HEK293T (cell line): ENCODE measurements at places on chromosomes 6 and 20.
A peak's percentile ranks its signal among the peaks of the same experiment; 100 is the strongest.

DNA sequence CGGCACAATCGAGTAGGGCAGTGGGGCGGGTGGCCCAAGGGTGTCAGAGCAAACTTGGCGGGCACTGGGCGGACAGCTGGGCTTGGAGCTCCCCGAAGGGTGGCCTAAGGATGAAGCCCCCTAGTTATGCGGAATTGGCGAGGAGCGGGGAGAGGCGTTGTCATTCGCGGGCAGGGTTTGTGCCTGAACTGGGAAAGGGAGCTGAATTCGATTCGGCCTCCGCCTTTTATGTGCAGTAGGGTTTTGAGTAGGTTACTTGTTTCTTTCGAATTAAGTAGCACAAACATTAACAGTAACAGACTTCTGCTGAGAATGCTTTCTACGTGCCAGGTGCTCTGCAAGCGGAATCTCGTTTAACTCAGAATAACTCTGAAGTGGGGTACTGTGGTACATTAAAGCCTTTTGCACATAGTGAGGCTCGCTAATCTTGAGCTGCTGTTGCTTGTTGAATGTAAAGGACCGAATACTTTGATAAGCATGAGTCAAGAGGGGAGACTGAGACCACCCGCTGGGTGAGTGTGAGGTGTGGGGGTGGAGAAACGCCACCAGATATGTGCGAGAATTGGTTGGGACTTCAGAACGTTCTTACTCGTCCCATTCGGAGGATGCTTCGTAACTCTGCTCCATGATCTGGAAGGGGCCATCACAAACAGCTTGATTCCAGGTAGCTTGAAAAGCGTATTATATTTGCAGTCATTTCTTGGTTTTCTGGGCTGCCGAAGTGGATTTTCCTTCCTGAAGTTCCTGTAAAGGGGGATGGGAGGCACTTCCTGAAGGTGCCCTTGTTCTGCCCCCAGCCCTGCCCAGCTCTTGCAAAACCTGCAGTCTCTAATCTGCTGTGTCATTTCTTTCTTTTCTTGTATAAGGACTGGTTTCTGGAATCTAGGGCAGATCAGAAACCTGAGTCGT is 833 bp downstream of the RAB5IF start:
- DNase-seq: no peak

DNA sequence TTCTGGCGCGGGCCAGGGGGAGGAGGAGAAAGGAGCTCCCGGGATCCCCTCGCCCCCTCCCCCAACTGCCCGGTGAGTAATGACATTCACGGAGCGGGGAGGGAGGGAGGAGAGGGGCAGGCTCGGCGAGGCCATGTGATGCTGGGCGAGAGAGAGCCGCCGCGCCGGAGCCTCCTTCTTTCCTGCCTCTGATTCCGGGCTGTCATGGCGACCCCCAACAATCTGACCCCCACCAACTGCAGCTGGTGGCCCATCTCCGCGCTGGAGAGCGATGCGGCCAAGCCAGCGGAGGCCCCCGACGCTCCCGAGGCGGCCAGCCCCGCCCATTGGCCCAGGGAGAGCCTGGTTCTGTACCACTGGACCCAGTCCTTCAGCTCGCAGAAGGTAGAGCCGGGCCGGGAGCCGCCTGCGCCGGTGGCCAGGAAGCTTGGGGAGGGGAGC is at the start of gene GDAP1L1:
TSS of gene GDAP1L1 (plus strand) at position 178 of the 441 bp plus-strand sequence. CDS start at position 205, 27 bp downstream.
- DNase-seq: no peak

- no peak for DNase-seq
Observed at GRCh38 chr20:24081077-24081476, 92.5 kb upstream of the GGTLC1 start.

GRCh38 chr6:35727231-35727934 is 9.4 kb upstream of the ARMC12 start:
- peak; percentile 63 for DNase-seq

- DNase-seq: no peak
Observed at GRCh38 chr20:41769592-41770018, 151.4 kb upstream of the CHD6 start.

DNA sequence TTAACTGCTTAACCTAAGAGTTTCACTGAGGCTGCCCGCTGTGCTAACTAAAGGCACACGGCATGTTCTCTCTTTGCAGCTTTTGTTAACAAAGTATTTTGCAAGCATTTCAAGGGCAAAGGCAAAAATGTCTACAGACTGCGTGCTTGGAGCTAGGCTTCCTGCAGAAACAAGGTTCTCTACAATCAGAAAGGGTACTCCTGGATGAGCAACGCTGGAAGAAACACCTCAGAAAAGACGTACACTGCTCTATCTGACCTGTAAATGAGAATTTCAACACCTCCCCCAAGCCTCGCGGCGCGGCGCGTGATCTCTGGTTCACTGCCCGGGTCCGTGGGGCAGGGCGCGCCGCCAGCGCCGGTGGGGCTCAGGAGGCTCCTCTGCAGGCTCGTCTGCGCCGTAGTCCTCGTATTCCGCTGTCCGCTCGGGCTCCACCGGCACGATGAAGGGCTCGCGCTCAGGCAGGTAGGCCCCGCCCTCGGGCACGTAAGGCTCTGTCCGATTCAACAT is 120.9 kb downstream of the COL12A1 start:
- no peak for DNase-seq

- DNase-seq: no peak
Observed at GRCh38 chr6:170596426-170596825, 12.0 kb upstream of the PDCD2 start.

- DNase-seq: no peak
Observed at GRCh38 chr20:25848222-25848621, 151.6 kb upstream of the ZNF337 start.

GRCh38 chr6:156430386-156430785 is 346.8 kb upstream of the ARID1B start:
- DNase-seq: no peak

- DNase-seq: no peak
Observed at GRCh38 chr6:157468054-157468453, 87.1 kb downstream of the ZDHHC14 start.

- no peak for DNase-seq
Observed at GRCh38 chr6:10962673-10963072, 75.8 kb downstream of the SYCP2L start.

GRCh38 chr6:42152024-42152423 is 9.6 kb upstream of the C6orf132 start:
- DNase-seq: no peak

DNA sequence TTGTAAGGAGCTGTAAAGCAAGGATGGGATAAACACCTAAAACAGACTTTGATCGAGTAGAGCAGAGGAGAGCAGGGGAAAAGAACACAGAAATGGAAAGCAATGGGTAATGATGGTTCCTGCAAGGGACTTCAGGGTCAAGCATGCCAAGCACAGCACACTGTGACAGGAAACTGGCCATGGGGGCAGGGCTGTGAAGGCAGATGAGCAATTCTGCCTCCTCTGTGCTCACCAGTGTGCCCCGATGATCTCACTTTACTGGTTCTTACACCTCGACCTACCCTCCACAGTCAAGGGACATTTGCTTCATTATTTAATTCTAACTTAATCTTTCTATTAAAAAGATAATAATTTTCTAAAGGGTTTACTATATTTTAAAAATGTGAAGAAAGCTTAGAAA is 21.6 kb upstream of the MYB start:
- no peak for DNase-seq

DNA sequence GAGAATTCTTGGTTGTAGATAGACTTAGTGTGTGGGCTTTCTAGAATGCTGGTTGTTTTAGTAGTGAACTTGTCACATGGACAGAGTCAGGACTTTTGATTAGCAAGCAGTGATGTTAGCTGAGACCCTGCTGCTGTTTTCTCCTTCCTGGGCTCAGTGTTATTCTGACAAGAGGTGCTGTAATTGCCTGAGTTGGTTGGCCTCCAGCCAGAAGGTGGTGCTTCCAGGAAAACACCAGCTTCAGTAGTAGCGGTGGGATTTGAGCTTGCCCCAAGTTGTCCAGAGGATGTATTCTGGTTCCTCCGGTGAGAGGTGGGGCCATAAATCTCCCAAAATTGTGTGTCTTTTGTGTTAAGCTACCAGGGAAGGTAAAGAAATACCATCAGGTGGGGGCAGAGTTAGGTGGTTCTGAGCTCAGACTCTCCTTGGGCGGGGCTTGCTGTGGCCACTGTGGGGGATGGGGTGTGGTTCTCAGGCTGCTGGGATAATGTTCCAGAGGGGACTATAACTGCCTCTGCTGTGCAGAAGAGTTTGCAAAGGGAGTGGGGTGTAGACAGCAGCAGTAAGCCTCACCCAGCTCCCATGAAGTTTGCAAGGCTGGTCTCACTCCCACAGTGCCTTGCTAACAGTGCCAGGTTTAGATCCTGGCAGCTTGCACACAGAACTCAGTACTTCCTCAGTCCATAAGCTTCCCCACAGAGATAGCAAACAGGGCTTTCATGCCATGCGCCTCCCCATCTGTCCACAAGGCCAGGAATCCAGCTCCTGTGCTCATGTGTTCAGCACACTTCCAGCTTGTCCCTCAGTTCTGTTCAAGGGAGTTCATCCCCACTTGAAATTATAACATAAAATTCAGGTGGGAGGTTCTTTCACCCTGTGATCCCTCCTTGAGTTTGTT is 278.4 kb upstream of the PTCHD4 start:
- no peak for DNase-seq

DNA sequence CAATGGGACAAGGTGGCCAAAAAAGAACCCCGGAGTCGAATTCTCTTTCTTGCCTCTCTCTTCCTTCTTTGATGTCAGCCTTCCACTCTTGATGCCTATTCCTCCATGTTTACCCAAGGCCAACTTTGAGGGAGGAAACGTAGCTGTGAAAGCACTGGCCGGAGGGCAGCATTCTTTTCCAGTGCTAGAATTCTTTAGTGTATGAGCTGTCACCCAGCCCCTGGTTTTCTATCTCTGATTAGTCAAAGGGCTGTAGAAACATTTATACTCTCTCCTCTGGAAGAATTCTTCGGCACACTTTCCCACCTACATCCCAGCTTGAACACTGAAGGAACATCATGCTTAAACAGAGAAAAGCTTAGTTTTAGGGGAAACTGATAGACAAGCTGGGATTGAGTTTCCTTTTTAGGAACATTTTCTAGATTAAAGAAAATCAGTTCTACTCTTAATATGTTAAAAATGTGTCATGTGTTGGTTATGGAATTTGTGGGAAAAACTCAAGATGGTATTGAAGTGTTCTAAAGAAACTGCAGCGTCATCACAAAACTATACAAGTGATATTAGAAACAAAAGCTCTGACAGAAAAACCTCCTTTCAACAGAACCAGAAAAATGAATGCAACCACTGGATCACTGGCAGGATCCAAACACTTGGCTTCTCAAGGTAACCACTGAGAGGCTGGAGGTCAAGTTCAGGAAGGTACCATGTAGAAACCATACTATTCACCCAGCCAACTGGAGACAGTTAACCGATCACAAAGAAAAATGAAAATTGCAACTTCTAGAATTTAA is 20.7 kb upstream of the UTRN start:
- DNase-seq: no peak

DNA sequence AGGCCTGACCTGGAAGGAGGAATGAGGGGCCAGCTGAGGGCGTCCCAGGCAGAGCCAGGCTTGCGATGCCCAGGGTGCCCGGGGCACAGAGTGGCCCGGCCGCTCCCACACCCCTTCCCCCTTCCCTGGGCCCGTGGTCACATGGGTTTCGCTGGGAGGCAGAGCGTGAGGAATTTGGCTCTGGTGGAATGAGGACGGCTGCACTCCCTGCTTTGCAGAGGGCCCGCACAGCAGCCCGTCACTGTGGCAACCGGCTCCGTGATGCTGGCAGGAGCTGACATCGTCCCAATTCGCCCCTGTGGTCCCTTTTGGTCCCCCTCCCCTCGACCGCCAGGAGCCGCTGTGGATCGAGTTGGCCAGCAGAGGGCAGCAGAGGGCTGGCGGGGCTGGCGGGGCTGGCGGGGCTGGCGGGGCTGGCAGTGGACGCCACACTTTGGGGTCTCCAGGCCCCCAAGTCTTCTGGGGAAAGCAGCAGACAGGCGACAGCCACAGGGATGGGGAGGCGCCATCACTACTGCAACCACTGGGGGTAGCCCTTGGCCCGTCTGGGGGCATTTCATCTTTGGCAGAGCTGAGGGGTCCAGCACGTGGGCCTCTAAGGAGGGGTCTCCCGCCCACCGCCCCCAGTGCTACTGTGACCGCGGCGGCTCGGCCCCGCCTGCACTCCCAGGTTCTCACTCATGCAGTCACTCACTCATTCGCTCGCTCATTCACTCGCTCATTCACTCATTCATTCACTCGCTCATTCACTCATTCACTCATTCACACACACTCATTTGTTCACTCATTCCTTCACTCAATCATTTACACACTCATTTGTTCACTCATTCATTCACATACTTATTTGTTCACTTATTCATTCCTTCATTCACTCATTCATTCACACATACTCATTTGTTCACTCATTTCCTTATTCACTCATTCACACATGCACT is 49.7 kb upstream of the BHLHE23 start:
- DNase-seq: peak; percentile 74

DNA sequence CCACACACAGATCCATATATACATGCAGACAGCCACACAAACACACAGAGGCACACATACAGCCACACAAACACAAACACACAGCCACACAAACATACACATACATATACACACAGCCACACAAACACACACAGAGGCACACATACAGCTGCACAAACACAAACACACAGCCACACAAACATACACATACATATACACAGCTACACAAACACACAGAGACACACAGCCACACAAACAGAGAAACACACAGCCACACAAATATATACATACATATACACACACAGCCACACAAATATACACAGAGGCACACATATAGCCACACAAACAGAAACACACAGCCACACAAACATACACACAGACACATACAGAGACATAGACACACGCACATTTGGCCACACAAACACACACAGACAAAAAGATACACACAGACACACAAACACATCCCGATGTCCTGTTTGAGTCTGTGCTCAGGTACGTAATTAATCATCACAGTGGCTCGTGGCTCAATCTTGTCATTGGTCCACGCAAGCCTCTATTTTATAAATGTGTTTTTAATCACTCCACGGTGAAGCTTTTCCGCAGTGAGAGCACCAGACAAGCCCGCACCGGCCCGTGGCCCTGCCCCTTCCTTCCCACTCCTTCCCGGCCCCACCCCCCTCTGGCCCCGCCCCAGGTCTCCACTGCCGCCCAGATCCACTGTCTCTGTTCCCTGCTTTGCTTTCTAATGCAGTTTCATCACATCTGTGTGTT is 135.3 kb downstream of the CDH4 start:
- DNase-seq: peak; percentile 65

DNA sequence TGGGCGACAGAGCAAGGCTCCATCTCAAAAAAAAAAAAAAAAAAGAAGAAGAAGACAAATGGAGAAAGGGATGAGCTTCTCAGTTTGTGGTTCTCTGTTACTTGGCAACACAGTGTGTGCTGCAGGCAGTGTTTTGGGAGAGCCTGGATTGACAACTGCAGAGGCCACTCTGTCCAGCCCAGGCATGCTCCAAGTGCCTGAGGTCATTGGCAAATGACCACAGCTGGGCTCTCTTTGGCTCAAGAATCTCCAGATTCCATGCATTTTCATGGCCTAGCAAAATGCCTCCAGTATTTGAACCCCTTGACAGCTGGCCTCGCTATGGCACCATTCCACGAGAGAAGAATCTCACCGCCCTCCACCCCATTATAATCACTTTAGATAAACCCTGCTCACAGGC is 126.2 kb downstream of the ANKRD60 start:
- no peak for DNase-seq

DNA sequence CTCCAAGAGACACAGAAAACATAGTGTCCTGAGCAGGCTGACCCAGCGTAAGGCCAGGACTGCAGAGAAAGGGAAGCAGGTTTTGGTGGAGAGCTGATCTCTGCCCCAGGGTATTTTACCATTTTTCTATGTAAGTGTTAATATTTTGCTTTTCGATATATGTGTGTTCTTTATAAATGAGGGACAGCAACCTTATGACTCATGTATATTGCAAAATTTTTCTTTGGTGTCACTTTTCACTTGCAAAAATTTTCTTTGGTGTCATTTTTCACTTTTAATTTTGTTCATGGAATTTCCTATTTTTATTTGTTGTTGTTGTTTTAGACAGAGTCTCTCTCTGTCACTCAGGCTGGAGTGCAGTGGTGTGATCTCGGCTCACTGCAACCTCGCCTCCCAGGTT is 34.6 kb upstream of the PXDC1 start:
- no peak for DNase-seq
